ENCODE measurements at places on chromosomes 2 and 18.
A peak's percentile ranks its signal among the peaks of the same experiment; 100 is the strongest.

DNA sequence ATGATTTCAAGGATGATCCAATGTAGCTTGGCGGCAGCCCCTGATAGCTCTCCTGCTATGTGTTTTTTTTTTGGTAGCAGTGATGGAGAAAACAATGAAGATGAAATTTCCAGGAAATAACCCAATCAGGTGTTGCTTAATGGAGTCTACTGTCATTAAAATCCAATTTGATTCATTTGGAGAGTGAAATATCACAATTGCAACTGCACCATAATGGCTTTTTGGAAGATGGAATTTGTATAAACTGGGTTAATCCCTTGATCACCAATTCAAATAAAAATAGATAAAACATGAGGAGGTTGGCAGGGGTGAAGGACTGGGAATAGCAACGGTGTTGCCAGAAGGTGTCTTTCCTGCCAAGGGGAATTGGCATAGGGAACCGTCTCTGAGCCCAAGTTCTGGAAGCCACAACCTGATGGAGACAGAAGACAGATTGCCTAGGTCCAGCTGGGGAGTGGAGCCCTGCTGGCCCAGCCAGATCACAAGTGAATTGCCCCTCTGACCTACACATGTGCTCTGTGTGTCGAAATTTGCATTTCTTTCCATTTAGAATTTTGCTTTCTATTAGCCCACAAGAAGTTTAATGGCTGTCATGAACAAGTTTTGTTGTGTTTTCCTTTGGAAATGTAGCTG lies 170.3 kb upstream of the SPRED2 start:
- no peak for DNase-seq

GRCh38 chr2:218821605-218822211 lies 9.9 kb downstream of the PRKAG3 start:
- no peak for DNase-seq

DNA sequence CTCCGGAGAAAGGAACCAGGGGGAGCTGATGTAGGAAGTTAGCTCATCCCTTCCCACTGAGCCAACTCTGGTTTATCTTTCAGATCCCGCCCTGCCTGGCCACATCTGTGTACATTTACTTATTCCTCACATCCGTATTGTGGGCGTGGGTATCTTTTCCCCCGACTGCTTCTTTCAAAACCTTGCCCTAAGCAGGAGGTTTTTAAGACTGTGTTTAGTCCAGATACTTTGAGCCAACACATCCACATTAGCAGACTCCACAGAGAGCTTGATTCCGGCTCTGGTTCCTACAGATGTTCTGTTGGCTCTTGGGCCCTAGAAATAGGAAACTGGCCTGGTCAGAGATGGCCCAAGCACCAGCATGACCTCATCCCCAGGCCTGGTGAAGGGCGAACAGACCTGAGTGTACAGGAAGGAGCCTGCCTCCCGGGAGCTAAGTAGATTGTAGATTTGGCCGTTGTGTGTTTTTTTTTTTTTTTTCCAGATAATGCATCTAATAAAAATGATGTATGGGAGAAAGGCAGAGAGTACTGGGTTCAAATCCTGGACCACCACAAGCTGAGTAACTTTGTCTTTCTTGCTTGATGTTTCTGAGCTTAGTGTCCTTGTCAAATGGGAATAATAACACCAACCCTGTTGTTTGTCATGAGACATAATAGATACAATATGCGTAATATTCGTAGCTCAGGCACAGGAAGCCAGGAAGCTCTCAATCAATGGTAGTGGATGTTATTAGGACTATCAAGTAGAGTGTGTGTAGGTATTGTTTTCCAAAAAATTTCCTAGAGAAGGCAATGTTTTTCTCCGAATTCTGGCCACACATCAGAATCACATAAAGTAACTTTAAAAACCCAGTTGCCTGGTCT lies 92.3 kb downstream of the PRKCE start:
- DNase-seq = peak; percentile 73

- no peak for DNase-seq
Observed at GRCh38 chr2:224219781-224220180, 180.7 kb upstream of the SERPINE2 start.

DNA sequence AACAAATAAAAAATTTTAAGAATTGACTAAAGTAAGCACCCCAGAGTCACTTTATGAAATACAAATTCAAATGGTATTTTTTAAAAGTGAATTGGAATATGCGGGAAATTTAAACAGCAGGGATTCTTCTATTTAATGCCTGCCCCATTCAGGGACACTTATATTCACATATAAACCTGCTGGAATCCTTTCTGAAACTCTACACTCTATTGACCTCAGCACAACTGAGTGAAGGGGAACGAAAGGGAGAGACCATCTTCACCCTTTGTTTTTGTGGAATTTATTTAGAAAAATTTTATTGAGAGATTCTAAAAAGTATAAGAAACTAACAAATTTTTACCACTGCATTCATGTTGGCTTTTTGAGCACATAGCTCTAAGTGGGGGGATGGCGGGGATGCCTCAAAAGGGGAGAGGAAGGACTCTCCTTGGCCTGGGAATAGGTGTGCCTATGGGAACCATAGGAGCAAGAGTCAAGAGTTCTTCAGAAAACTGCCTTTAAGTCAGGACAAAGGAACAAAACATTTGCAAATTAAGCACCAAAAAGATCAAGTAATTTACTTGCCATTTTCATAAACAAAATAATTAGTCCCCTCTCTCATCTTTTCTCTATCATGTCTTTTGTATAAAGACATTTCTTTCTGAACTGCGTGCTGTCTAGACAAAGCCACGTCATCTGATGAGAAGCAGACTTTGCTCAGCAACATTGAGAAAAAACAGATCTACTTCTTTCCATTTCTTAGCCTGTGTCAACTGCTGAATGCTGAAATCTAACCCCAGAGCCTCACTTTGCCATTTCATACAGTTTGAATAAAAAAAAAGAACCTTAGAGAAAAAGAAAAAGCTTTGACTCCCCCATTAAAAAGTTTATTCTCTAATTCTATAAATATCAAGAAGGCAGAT lies 21.6 kb upstream of the FLACC1 start:
- no peak for DNase-seq

DNA sequence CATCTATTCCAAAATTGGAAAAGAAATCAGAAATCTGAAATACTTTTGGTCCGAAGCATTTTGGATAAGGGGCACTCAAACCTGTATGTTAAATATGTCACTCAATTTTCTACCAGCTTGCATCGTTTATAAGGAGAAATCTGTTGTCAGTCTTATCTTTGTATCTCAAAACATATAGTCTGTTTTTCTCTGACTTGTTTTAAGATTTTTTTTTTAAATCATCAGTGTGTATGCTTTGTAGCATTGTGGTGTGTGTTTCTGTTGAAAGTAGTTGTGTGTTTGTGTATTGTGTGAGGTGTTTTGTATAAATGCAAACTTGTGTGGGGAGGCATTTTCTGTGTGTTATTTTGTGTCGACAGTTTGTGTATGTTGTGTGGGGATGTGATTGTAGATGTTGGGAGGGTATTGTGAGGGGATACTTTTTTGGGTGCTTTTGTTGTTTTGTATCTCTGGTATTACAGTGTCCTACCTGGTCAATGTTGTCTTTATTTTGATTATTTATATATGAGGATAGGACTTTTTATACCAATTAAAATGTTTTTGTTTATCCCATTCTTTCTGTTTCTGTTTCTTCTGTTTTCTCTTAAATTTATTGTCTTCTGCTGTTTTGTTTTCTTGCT lies 30.9 kb downstream of the SMCHD1 start:
- no peak for DNase-seq

DNA sequence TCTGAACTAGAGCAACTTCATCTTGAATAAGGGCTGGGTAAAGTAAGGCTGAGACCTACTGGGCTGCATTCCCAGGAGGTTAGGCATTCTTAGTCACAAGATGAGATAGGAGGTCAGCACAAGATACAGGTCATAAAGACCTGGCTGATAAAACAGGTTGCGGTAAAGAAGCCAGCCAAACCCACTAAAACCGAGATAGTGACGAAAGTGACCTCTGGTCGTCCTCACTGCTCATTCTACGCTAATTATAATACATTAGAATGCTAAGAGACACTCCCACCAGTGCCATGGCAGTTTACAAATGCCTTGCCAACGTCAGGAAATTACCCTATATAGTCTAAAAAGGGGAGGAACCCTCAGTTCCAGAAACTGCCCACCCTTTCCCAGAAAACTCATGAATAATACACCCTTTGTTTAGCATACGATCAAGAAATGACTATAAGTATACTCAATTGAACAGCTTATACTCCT lies 109.1 kb downstream of the FIGN start:
- no peak for DNase-seq

All from left ventricle myocardium superior (tissue), 1 donor.